ENCODE measurements at places on chromosomes 5 and 9. TPM values are rescaled to one million over a fixed set of nuclear protein-coding genes. Genes with fewer than 3 reads are reported as not detected.

Gene CRB2
- total RNA-seq, result not detected

DNA sequence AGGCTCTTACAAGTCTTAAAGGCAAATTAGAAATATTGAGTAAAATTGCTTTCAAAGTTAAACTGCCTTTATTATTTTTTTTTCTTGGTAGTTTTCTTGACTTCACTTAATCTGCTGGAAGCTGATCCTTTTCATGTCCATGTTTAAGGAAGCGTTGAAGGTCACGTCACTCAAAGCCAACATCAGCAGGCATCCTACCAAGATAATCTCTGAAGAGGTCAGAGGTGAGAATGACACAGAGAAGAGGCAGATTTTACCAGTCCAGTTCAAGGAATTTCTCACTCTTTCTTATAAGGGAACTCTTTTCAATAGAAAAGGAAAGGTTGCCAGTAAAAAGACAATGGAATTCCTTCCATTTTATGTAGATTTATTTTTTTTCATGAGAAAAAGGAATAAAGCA lies 259.8 kb downstream of the ANXA1 start:
- no peak for DNase-seq

DNA sequence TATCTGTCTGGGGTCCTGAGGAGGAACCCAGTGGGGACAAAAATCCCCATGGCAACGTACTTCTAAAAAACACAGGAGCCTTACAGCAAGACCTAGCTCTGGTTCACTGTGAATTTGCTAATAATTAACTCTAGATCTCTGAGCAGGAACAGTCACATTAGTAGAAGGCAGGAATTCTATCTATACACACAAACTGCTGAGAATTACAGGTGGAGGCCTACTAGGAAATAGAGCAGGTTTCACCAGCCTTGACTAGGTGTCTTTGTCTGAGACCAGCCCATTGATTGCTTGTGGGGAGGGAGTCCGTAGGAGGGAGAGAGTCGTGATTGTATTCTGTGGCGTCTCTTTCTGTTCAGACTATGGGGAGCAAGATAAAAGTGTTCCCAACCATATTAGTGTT lies 44.8 kb downstream of the PRLR start:
- no peak for DNase-seq

- peak; percentile 8 for DNase-seq
These were observed 1047.6 kb upstream of the ACO1 start for GRCh38 chr9:31336841-31337240.

GRCh38 chr5:15387931-15388524 lies 112.0 kb upstream of the FBXL7 start:
- DNase-seq, result no peak
